ENCODE measurements at places on chromosomes 5 and 9. TPM values are rescaled to one million over a fixed set of nuclear protein-coding genes. Genes with fewer than 3 reads are reported as not detected.
A peak's percentile ranks its signal among the peaks of the same experiment; 100 is the strongest.

CCT5 gene
- total RNA-seq = 347 TPM

BHMT2 gene
- not detected for total RNA-seq

- no peak for DNase-seq
Observed at GRCh38 chr9:91192381-91193086, 169.2 kb downstream of the AUH start.

GRCh38 chr9:2257248-2257929, 242.2 kb downstream of the SMARCA2 start:
- no peak for DNase-seq

GRCh38 chr9:15244001-15244441, 63.0 kb downstream of the TTC39B start:
- no peak for DNase-seq

- no peak for DNase-seq
Observed at GRCh38 chr5:172875505-172876279, 41.6 kb downstream of the ERGIC1 start.

GRCh38 chr5:122434205-122434970, 122.4 kb downstream of the SNCAIP start:
- no peak for DNase-seq

DNA sequence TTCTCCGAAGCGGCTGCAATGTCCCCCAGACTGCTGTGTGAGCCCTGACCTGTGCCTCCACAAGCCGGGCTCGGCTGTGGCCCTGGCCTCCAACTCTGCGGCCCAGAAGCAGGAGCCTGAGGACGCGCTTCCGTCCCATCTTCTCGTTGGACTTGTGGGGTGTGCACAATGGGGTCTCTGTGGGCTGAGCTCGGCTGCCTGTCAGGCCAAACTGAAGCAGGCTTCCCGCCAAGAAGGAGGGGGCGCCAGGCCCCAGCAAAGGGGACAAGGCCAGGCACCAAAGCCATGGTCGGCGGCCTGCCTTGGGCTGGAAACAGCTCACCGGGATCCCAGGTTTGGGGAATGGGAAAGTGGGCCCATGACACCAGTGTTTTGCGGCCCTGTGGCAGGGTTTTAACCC, 4.1 kb downstream of the NOTCH1 start:
- DNase-seq = no peak

DNA sequence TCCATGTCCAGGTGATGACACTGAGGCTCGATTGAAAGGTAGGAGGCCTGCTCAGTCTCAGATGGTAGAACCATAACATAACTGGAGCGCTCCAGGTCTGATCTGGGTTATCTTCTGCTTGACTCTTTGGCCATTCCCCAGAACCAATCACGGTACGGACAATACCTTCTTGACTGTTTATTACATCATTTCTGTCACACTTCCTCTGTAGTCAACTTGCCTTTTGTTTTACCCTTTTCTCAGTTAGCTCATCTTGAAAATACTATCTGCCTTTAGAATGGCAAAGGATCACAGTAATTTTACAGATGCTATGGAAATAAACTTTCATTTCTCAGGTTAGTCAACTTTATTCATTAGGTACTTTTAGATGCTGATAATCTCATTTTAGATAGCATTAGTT, 22.4 kb downstream of the GLRA1 start:
- DNase-seq = peak; percentile 9

DNA sequence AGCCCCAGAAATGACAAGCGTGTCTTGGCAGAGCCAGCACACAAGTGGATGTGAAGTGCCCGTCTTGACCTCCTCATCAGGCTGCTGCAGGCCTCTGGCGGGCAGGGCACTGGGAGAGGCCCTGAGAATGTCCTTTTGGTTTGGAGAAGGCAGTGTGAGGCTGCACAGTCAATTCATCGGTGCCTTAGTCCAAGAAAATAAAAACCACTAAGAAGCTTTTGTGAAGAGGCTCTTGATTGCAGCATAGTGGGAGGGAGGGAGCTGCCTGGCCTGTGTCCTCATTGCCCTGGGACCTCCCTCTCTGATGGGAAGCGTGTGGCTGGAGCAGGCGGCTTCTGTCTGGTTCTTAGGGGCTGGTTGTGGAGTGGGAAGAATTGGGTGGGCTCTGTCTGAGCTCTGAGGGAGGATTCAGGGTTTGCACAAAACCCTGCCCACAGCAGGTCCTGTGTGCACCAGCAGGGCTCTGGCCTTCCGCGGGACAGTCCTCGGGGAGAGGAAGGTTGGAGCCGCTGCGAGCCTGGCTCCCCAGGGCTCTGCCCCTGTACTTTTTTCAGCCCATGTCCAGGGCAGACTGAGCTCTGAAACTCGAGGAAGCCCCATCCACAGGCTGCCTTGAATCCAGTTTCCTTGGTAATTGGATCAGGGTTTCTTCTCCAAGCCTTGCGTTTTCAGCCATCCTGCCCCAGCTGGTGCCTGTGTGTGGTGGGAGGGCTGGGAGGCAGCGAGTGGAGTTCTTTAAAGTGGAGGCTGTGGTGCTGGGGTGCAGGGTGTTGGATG, 1.1 kb downstream of the HRCT1 start:
- no peak for DNase-seq
